ENCODE measurements at places on chromosomes 6 and 20.

GRCh38 chr20:55538261-55538908 is 466.9 kb downstream of the CBLN4 start:
- DNase-seq: no peak

- DNase-seq: peak; percentile 22
Measured at GRCh38 chr6:16244869-16245451, 6.6 kb downstream of the GMPR start.

- DNase-seq: no peak
Measured at GRCh38 chr6:157151989-157152388, 171.3 kb downstream of the TMEM242 start.

DNA sequence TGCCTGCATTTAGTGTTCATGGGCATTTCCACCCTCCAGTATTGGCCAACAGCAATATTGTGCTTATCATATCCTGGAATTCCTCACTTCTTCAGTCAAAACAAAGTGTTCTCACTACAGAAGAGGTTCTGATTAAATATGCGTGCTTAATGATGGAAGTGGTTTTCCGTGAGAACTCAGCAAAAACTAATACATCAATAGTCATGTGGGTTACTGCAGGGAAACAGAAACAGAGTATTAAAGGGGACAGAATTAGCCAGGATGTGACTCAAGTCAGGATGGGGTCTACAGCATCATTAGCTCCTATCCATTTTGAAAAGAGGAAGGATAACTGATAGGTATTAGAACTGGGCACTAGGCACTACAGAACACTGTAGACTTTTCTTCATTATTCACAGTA is 384.6 kb downstream of the CDKAL1 start:
- no peak for DNase-seq

GRCh38 chr20:1302685-1303541 is 26.0 kb downstream of the SDCBP2 start:
- DNase-seq: no peak

- DNase-seq: no peak
Measured at GRCh38 chr6:97322811-97323210, 39.8 kb upstream of the MMS22L start.

All from NCI-H2107 (cell line).